ENCODE measurements at places on chromosomes 13 and 19. TPM values are rescaled to one million over a fixed set of nuclear protein-coding genes. Genes with fewer than 3 reads are reported as not detected.

The PABPC3 gene
- 0.40 TPM for total RNA-seq

The PLK5 gene
- total RNA-seq: not detected

DNA sequence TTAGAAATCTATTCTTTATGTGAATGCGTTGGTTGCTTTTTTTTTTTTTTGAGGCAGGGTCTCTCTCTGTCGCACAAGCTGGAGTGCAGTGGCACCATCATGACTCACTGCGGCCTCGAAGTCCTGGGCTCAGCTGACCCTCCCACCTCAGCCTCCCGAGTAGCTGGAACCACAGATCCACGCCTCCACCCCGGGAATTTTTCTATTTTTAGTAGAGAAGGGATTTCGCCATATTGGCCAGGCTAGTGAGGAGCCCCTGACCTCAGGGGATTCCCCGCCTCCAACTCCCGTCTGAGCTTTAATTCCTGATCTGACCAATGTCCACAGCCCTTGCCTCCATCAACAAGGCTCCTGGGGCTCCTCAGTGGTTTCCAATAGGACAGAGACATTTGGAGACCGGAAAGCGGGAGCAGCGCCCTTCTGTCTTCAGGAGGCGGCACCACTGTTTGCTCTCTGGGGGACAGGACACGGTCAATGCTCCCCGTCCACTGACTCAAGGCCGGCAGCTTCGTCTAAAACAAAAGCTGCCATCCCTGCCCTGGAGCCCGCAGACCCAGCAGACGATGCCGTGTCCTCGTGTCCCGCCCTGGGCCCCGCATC, 503 bp downstream of the TUBA3C start:
- DNase-seq: no peak

GRCh38 chr13:25771202-25771601, 280.6 kb downstream of the SHISA2 start:
- no peak for DNase-seq

- DNase-seq: no peak
These were observed 1.3 kb downstream of the PTBP1 start for GRCh38 chr19:798415-799075.

The ZNF681 gene
- total RNA-seq: 5.2 TPM

GRCh38 chr13:106523576-106523975, 11.9 kb downstream of the EFNB2 start:
- DNase-seq: no peak

The RABAC1 gene
- 67.4 TPM for total RNA-seq

The PCDH17 gene
- total RNA-seq: not detected

The KLK2 gene
- total RNA-seq: not detected

- DNase-seq: no peak
These were observed 51.5 kb upstream of the WDFY2 start for GRCh38 chr13:51532736-51533197.

DNA sequence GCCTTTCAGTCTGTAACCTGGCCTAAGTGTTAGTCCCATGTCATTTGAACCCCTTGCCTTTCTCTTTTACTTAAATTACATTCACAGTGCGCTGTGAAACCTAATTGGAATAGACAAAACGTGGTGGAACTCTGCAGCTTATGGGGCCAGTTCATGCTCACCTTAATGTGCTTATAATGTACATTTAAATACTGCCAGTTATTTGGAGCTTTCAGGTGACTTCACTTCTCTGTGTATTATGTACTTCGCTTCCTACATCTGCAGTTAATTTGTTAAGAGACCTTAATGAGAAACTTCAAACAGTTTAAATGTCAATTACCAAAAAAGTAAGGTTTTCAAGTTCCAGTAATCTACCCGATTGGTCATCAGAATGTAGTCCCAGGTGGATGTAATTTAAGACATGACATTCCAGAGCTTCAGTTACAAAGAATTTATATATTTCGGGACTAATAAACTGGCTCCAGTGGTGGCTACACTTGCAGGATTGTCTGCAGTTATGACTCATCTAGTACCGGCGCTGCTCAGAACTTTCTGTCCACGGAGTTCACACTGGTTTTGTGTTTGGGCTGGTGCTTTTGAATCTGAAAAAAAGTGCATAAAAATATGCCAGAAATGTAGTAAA, 125.3 kb downstream of the TM9SF2 start:
- no peak for DNase-seq

GRCh38 chr13:94263038-94263437, 216.4 kb downstream of the DCT start:
- no peak for DNase-seq

GRCh38 chr13:31781064-31781463, 41.7 kb downstream of the RXFP2 start:
- no peak for DNase-seq

- no peak for DNase-seq
These were observed 6.9 kb downstream of the MYPOP start for GRCh38 chr19:45895519-45895972.

- peak; percentile 64 for DNase-seq
These were observed at the start of gene SSBP4 for GRCh38 chr19:18419195-18419698. Gene SSBP4 (plus strand): TSS chr19:18419398. CDS start chr19:18419649, 251 bp downstream.

The MIDN gene
- 65.7 TPM for total RNA-seq

DNA sequence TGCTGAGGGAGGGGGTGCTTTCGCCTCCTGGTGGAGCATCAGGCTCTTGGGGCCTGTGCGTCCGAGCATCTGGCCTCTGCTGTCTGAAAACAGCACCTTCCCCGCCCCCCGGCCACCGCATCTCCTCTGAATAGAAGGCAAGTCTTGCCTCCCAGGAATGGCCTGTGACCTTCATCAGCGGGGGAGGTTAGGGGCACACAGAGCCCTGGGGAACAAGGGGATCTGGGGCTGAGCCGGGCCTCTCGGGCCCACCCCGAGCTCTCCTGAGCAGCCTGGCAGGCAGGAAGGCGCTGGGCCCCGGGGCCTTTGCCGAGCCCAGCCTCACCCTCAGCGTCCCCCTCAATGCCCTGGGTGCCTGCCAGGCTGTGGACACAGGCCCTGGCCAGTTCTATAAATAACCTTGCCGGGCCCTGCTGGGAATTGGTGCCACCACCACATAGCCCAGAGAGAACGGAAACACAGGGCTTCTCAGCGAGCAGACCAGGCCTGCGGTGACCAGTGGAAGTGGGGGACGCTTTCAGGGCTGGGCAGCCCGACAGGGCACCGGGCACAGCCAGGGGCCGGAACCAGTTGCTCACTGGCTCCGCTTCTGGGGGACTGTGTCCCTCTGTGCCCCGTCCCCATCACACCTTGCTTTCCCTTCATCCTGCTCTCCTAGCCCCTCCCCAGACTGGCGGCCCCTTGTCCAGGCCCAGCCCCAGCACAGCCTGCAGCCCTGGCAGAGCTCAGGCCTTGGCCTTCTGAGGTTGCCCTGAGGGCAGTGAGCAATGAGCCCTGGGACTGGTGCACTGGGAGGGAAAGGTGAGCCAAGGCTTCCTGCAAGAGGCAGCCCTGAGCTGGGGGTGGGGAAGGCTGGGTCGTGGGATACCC, 9.5 kb downstream of the STK11 start:
- DNase-seq: no peak

The GFY gene
- total RNA-seq: not detected

Data from activated CD4-positive, alpha-beta T cell treated with anti-CD3 and anti-CD28 coated beads, Interleukin-2, amount 10 ng/mL, durations not matched to agents 7 days and 5 days (primary cell).